NCI-H1930 (cell line): ENCODE measurements at places on chromosomes 4 and X.

- DNase-seq = no peak
Observed at GRCh38 chrX:77935886-77936285, 25.4 kb downstream of the ATP7A start.

DNA sequence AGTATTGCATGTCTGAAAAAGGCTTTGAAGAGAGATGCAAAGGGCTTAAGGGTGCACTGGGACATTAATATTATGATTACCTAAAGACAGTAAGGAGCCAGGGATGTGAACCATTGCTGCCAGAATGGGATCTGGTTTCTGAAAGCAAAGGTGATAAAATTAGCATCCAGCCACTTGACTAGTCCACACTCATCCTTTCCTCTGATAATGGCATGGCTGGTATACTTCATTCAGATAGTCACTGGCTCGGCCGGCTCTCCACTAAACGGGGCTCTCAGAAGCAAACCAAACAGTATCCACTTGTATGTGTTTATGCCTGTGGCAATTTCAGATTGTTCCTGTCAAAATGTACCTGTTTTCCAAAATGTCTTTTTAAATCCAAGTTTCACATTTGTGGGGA, 46.4 kb downstream of the MAMLD1 start:
- no peak for DNase-seq

GRCh38 chrX:14777525-14777924, 95.3 kb downstream of the FANCB start:
- no peak for DNase-seq

- DNase-seq = no peak
Observed at GRCh38 chr4:141912831-141913230, 276.4 kb downstream of the IL15 start.

DNA sequence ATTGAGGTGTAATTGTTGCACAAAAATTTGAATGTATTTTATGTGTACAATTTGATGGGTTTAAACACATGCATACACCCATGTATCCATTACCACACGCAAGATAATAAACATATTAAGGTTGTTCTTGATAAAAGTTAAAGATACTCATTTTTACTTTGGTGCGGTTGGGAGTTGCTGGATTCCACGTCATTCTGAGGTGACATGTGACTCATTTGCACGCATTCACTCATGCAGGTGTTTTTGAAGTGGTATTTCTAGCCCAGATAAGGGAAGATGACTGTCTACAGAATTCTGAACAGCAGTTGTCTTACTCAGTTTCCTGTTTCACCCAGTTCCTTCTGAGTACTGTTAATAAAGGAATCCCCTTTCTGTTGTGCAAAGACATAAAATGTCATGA, 142.0 kb downstream of the RTL3 start:
- no peak for DNase-seq

GRCh38 chr4:187883049-187883448, 112.5 kb upstream of the ZFP42 start:
- DNase-seq = no peak
